Caudate nucleus (tissue), 63 donors: ENCODE measurements at places on chromosomes 11 and 22.

DNA sequence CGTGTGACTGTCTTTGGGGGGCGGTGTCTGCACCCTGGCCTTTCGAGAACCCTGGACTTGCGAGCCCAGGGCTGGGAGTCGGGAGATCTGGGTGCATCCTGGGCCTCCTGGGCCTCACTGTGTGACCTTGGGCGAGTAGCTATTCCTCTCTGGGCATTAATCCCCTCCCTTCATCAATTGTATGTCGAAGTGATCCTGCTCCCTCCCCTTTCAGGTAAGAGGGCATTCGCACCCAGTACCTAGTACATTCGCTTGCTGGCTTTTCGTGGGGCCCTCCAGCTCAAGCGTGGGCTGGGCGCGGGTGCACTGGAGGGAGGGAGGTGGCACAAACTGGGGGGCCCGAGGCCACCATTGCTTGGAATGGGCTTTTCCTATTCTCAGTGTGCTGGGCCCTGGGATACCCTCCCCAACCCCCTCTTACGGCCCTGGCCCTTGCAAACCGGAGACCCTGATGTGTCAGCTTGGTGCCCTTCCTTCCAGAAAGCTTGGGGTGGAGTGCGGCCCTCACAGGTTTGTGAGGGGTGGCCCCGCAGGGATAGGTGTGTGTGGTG, 530 bp downstream of the USP35 start:
- DNase-seq: no peak

- DNase-seq: no peak
These were observed 84.3 kb upstream of the CRTAM start for GRCh38 chr11:122754028-122754427.

- no peak for DNase-seq
These were observed 30.2 kb upstream of the SWAP70 start for GRCh38 chr11:9633679-9634078.

DNA sequence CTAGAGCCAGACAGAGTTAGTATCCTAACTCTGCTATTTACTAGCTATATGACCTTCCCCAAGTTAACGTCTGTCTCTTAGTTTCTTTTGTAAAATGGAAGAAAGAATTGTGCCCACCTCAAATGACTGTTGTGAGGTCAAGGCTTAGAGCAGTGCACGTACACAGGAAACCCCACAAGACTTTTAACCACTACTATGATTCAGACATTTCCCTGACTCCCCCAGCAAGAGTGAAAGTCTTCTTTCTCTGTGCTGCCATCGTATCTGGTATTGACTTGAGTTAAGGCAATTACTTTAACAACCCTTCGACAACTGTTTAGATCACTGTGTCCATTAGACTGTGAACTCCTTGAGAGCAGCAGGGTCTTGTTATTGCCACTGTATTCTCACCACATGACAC, 2.6 kb upstream of the OR52W1 start:
- no peak for DNase-seq

DNA sequence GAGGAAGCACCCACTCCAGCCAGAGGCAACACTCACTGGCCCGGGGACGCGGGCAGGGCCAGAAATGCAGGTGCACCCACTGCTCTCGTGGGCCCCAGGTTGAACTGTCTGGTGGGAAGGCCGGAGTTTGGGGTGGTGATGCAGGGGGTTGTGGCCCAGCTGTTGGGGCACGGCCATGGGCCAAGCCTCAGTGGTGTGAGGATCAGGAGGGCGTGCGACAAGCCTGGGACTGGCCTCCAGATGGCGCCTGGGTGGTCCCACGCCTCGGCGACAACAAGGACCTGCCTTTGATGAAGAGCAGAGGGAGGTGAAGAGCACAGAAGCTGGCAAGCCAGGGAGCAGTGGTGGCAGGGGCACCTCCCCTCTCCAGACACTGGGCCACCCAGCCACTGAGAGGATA, 240.8 kb downstream of the BRD1 start:
- no peak for DNase-seq

DNA sequence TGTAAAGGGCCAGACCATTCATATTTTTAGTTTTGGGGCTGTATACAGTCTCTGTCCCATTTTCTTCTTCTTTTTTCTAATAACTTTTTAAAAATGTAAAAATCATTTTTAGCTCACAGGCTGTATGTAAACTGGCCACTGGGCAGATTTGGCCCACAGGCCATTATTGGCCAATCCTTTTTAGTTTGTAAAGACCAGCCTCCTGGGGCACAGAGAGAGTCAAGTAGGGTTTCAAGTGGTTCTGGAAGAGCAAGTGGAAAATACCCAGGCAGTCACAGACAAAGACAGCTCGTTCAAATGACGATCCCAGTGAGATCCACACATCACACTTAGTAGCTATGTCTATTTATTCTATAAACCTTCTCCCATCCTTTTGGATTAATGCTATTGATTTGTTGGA, 150.2 kb upstream of the ARHGAP20 start:
- DNase-seq: no peak

DNA sequence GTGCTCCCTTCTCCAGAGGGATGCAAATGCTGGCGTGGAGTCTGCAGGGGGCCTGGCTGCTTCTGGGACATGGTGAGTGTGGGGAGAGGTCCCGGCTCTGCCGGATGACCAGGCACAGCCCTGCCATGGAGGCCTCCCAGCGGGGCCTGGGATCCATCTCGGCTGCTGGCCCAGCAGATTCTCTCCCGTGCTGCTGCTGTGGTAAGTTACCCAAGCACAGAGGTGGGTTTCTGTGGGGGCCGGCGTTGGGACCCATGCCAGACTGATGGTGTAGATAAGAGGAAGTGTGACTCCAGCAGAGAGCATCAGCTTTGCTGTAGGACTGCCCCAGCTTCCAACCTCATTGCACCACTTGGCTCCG, 147.5 kb upstream of the B3GAT1 start:
- DNase-seq: no peak

DNA sequence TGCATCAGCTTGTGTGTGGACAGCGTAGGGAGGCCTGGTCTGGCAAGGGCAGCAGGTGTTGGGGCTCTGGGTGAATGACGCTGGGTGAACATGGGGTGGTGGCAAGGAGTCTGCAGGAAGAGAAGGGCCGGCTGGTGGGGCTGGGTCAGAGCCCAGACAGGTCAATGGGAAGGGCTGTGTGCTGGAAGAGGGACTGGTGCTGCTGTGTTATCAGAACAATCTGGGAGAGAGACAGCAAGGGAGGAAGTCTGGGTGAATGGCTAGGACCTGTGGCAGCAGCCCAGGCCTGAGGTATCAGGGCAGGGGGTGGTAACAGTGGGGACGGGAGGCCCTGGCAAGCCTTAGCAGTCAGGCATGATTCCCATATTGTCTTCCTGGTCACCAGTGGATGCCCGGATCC, 206.7 kb downstream of the SNX19 start:
- DNase-seq: no peak

GRCh38 chr11:18196532-18196931, 23.9 kb downstream of the MRGPRX4 start:
- DNase-seq: no peak

DNA sequence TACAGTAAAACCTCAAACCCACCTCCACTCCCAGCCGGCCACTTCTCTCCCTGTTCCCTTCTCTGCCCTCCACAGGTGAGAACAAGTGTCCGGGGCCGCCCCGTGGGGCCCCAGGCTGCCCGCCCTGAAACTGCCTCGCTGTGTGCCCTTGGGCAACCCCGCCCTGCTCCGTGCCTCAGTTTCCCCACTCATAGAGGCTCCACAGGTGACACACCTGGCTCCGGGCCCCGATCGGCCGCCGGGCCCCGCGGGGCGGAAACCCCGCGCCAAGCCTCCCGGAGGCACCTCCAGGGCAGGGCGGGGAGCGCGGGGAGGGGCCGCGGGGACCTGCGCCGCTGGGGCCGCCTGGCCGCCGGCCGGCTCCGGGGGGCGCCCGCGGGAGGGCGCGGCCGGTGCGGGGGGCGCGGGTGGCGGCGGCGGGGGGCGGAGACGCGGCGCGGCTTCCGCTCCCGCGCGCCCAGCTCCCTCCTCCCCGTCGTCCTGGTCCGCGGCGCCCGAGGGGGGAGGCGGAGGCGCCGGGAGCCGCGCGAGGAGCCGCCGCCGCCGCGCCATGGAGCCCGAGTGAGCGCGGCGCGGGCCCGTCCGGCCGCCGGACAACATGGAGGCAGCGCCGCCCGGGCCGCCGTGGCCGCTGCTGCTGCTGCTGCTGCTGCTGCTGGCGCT, at the start of gene LRP5:
LRP5 (plus strand) TSS at position 475 of the 663 bp plus-strand sequence; CDS start at position 599, 124 bp downstream.
- no peak for DNase-seq

DNA sequence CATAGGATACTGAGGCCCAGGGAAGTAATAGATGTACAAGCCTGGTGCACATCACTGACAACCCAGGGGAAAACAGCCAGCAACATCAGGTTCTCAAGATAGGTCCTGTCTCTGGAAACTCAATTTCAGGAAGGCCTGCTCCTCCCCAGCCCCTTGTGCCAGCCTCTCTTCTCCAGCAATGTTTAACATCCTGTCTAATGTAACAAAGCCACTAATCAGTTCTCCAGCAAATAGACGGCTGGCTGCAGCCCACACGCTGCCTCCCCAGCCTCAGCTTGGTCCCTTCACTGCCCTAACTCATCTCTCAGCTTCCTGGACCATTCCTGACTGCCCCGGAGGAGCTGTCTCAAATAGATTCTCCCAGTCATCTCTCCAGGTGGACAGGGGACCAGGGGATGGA, 37.8 kb downstream of the RPL27A start:
- DNase-seq: no peak

DNA sequence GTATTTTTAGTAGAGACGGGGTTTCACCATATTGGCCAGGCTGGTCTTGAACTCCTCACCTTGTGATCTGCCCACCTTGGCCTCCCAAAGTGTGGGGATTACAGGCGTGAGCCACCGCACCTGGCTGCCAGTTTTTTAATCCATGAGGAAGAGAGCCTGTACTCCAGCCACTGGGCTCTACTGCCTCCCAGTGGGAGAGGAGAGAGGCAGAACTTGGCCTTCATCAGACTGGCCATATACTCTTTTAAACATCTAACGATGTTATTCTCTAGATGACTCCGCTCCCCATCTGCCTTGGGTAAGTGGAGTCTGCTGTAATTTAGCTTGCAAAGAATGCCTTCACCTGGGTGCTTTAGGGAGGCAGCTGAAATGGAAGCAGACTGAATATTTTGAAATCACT, 34.6 kb downstream of the SLC6A5 start:
- DNase-seq: no peak

- no peak for DNase-seq
These were observed 240.1 kb downstream of the CASP12 start for GRCh38 chr11:104658177-104658576.
